Astrocyte of the cerebellum (primary cell): ENCODE measurements at places on chromosomes 4 and X.

DNA sequence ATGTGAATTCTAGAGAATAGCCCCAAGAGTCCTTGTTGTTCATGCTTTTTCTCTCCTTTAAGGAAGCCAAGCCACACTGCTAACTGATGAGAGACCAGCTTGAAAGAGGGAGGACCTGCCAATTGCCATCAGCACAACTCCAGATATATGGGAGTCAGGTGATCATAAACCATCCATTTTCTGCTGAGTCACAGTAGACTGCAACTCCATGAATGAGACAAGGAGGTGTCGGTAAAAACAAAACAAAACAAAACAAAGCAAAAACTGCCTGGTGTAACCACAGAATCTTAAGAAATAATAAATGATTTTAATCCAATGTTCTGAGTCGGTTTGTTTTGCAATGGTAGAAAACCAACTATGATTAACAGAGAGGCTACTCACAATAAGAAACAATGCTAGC, 837.3 kb downstream of the PCDH7 start:
- no peak for DNase-seq

DNA sequence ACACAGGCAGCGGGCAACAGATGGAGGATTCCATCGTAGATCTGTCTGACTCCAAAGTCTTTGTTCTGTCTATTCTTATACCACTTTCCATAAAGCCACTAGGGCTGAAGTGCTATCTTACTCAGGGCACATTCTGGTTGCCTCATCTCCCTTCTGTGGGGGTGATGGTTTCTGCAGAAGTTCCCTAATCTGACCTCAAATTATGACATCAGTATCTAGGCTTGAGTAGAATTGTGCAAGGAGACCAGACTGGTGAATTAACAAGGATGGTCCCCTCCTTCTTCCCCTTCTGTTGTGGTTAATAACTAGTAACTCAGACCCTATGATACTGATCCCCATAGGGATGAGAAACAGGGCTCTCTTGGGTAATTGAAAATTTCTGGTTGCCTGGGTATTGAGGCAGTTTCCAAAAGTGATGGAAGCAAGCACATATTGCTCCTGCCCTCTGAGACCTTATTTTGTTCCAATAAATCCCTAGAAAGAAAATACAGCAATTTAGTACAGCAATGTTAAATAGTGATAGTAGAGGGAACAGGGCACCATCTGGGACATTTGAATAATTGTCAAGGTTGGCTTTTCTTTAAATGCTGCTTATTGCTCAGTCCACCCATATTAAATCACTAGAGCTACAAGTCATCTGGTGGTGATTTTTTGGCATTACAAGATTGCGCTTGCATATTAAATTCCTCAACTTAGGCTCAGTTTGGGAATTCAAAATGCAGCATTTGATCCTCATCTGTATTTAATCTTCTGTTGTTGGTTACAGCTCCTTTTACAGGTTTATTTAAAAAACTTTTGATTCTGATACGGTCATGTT, 57.3 kb upstream of the AP1S2 start:
- no peak for DNase-seq

DNA sequence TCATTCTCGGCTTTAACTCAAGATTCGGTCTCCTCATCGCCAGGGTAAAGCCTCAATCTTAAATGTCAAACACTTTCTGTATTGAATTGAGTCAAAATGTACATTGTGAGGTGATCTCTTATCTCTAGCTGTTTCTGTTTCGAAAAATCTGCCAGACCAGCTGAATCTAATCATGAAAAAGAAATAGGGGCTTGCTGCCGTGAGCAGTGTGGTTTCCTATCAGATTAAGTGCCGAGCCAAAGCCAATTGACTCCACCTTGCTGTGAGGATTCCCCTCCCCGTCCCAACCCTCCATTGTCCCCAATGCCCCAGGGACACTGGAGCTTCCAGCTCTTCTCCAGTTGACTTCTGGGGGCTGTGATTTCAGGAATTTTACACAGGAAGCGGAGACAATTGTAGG, 12.5 kb upstream of the CRLF2 start:
- DNase-seq: no peak

- DNase-seq: no peak
These were observed 24.3 kb downstream of the TRPC5 start for GRCh38 chrX:112058255-112058654.

DNA sequence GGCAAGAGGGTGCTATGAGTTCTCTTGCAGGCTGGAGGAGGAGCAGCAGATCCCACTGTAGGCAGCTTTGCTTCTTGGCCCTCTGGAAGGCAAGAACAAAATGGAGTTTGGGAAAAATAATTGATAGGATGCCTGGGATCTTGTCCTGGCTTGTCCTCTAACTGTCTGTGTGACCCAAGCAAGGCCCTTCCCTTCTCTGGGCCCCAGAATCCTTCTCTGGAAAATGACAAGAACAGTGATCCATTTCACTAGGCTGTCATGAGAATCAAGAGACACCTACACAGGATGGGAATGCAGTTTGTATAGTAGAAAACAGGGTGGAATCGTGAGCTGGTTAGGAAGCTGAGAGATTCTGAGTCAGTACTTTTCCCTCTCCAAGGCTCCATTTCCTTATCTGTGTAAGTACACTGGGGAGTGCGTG, 133.3 kb downstream of the PJA1 start:
- no peak for DNase-seq

- DNase-seq: no peak
These were observed 120.0 kb upstream of the SORBS2 start for GRCh38 chr4:185931986-185932385.

- DNase-seq: no peak
These were observed 791.6 kb downstream of the TRIML1 start for GRCh38 chr4:188930822-188931221.

DNA sequence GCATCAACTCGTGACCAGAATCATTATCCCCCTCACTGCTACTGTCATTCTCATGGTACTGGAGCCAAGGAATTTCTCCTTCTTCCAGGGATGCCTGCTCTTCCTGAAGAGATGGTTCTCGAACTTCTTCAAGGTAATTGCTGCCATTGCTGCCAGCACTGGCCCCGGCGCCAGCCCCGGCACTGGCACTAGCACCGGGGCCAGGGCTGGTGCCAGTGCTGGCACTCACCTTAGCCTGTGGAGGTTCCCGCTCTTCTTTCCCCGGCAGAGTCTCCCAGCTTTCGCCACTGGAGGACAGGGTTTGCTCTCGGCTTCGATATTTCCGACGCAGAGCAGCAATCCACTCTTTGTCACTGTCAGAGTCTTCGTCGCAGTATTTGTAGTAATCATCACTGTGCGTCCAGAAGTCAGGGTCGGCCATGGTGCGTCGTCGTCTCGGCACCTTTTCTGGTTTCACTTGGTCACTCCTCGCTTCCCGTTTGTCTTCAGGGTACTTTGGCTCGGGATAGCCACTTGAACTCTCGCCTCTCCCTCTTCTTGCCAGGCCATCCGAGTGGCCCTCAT, 3.4 kb downstream of the PJA1 start:
- no peak for DNase-seq

DNA sequence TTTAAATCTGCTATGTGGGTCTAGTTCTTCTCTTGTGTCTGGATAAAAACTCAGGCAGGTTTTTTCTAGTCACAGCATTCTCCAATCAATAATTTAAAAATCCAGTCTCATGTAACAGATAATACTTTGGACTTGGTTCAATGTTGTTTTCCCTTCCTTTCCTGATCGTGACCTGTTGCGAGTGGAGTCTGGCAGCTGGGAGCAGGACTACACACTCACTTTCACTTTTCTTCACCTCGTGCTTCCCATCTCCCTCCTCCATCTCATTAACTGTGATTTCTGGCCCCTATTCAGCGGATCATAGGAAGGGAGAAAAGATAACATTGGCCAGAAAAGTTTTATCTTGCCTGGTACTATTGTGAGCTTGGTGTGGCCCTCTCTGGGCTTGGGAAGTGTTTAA, 96.6 kb upstream of the GATB start:
- no peak for DNase-seq

DNA sequence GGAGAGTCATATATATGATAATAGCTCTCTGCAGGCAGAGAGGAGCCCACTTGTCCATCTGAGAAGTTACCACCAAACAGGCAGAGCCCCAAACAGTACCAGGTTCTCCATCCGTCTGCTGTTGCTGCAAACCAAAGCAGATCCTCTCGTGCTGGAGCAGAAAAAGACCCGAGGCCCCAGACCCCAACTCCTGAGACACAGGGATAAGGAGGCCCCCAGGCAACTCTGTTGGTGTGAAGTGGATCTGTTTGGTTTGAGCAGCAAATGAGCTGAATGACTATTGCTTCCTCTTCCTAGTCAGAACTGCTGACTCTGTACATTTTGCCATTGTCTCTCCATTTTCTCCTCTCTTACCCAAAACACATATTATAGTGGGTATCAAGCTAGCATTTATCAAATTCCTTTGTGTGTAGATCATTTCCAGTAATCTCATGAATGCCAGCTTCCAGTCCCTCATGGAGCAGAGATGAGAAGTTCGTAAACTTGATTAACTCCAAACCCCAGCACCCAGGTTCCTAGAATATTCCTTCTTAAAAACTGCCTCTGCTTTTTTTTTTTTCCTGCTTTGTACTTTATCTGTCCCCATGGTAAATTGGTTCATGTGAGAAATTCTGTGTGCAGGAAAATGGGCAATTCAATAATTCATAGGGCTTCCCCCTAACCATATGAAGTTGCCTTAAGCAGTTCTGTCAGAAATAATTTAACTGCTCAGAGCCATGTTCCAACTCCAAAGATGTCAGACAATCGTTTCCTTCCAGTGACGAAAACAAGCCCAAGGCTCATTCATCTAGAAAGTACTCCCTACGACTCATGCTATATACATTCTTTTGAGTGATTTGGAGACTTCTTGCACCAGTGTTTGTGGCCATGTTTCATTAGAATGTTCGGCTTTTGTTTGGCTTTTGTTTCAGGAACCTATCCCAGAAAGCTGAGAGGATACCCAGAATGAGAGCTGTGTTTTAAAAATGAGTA, 98.6 kb upstream of the ATXN3L start:
- DNase-seq: no peak

DNA sequence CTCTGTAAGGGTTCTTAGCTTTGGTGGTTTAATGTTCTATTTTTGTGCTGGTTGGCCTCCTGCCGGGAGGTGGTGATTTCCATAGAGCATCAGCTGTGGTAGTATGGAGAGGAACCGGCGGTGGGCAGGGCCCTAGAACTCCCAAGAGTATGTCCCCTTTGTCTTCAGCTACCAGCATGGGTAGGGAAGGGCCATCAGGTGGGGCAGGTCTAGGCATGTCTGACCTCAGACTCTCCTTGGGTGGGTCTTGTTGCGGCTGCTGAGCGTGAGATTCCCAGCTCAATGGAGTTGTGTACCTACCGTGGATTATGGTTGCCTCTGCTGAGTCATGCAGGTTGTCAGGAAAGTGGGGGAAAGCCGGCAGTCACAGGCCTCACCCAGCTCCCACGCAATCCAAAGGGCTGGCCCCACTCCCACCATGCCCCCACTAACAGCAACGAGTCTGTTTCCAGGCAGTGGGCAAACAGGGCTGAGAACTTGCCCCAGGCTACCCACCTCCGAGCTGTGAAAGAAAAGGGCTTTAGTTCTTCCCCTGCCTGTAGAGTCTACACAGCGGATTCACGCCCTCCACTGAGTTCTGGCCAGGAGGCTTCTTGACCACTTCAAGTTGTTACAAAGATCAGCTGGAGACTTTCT, 235.9 kb downstream of the RPA4 start:
- DNase-seq: no peak

- no peak for DNase-seq
These were observed 29.7 kb downstream of the EGF start for GRCh38 chr4:109942292-109942926.

GRCh38 chr4:183808097-183808456, 97.0 kb upstream of the STOX2 start:
- DNase-seq: no peak

- DNase-seq: no peak
These were observed 1.1 kb downstream of the IRAK1 start for GRCh38 chrX:154018518-154019060.

GRCh38 chr4:109648266-109648996, 54.8 kb downstream of the CASP6 start:
- no peak for DNase-seq

DNA sequence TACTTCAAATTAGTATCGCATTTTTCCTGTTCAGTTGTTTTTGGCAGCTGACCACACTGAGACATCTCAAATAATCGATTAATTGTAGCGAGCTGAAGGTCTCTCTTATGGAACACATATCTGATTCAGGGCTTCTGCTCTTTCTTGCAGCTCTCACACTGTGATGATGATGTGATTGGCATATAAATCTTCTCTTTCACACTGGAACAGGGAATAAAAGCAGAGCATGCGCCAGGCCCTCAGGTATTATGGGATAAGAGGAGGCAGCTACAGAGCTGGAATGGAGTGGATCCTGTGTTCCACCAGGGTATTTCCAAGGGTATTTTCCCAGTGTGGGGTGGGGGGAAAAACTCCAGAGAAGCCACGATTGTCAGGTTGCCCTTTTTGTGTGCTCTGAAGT, 265.4 kb upstream of the CASK start:
- DNase-seq: no peak

DNA sequence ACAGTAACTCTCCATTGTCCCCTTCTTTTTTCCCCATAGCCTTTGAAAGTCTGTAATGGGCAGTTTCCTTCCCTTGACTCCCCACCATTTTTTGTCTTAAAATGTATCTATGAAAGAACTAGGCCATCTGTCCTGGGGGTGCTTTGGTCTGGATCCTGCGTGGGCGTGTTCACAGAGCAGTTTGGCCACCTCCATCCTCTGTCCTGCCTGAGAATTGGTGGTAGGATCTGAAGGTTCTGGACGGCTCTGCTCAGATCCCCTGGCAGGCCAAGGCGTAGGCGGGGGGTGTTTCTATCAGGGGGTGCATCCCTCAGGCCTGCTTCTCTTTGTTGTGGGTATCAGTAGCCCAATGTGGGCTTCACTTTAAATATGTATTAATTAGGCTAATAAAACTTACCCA, 107.1 kb downstream of the FAM193A start:
- DNase-seq: no peak

- DNase-seq: peak; percentile 6
These were observed 89.7 kb downstream of the EPHA5 start for GRCh38 chr4:65580551-65580950.

- DNase-seq: peak; percentile 73
These were observed 145.1 kb downstream of the CBR4 start for GRCh38 chr4:168864821-168865541.

DNA sequence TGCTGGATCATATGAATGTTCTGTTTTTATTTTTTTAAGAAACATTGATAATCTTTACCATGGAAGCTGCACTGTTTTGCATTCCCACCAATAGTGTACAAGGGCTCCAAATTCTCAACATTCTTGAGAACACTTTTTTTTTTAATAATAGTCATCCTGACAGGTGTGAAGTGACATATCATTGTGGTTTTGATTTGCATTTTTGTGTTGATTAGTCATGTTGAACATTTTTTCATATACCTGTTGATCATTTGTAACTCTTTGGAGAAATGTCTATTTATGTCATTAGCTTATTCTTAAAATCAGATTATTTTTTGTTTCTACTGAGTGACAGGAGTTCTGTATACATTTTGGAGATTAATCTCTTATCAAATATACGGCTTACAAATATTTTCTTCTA, 408.5 kb downstream of the GLUD2 start:
- DNase-seq: no peak

- DNase-seq: no peak
These were observed 38.0 kb downstream of the MAGEE2 start for GRCh38 chrX:75746891-75747639.

DNA sequence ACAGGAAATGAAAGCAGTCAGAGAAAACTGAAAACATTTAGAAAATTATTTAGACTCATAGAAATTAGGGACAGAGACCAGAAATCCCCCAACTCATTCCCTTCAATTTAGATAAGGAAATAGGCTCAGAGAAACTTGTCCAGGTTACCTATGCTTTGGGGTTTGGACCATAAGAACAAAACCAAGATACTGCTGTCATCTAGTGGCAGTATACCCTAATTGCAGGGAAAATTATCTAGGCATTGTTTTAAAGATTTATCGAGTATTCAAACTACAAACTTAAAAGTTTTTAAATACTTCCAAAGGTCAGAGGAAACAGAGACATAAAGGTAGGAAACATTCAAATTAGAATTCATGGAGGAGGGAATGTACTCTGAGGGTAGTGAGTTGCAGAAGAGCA, 67.0 kb upstream of the KLHL13 start:
- no peak for DNase-seq
